LHCN-M2 (cell line): ENCODE measurements at places on chromosomes 16 and 17.
A peak's percentile ranks its signal among the peaks of the same experiment; 100 is the strongest.

DNA sequence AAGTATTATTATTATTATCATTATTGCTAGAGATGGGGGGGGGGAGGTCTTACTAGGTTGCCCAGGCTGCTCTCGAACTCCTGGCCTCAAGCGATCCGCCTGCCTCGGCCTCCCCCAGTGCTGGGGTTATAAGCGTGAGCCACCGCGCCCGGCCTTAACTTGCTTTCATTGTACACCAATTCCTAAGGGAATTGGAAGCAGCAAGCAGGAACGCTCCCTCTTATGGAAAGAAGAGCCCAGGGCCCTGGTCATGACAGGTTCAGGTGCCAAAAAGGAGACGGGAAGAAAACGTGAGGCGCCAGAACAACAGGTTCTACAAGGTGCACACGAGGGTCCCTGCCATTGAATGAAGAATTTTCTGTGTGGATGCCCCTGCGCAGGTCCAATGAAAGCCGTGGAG is 540 bp upstream of the RPL38 start:
- DNase-seq, result no peak

DNA sequence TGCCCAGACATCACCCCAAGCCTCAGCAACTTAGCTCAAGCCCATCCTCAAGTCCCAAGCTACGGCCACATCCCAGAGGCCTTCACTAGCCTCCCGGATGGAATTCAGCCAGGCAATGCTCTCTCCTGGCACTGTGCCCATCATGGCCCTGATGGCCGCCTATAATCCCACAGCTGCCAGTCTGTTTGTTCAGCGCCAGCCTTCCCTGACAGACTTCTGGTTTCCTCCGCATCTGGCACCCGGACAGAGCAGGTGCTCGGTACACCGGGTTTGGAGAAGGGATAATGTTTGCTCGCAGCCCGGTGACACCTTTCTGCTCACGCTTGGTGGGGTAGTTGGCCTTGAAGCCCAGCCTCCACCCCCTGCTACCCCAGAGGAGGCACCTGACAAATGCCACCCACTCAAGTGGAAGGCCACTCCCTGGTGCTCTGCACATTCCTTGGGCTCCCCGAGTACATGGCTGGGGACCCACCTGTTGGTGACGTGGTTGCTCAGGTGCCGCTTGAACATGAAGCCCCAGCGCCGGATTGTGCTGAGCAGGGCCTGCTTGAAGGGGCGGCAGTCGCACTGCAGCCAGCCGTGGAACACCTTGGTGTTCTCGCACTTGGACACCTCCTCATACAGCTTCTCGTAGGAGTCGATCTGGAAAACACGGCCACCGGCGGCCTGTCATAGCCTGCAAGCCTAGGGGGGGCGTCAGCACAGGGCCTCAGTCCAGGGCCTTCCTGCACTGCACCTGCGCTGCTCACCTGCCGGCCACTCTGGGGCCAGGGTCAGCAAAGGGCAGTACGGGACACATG is 47.1 kb downstream of the DNAH17 start:
- DNase-seq, result no peak

DNA sequence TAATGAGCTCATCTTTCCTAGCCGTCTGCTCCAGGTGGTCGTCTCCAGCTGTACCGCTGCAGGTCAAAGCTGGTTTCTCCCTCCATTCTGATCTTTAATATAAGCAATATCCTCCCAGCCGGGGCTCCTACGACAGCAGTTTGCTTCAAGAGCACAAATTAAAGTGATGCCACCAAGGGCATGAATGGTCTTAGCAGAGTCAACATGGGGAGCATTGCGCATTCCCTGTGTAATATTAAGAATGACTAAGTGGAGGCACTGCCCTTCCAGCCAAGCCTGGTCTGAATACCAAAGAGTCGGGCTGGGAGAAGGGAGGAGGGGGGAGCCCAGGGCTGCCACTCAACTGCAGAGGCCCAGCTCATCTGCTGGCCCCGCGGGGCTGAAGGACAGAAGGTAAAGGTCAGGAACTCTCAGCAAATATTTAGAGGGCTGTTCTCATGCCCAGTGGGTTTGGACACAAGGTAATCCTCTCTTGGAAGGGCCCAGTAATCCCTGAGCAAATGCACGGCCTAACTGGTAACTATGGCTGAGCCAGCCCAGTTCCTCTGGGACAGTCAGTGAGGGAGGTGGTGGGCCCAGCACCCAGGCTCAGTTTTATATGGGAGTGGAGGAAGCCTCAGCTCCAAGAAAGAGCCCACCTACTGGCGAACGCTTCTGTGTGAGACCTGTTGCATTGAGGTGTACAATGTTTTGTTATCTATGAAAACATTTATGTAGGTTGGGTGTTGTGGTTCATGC is 121.2 kb downstream of the IRX3 start:
- no peak for DNase-seq

GRCh38 chr17:66514227-66514806 is 211.9 kb downstream of the PRKCA start:
- DNase-seq, result peak; percentile 51

DNA sequence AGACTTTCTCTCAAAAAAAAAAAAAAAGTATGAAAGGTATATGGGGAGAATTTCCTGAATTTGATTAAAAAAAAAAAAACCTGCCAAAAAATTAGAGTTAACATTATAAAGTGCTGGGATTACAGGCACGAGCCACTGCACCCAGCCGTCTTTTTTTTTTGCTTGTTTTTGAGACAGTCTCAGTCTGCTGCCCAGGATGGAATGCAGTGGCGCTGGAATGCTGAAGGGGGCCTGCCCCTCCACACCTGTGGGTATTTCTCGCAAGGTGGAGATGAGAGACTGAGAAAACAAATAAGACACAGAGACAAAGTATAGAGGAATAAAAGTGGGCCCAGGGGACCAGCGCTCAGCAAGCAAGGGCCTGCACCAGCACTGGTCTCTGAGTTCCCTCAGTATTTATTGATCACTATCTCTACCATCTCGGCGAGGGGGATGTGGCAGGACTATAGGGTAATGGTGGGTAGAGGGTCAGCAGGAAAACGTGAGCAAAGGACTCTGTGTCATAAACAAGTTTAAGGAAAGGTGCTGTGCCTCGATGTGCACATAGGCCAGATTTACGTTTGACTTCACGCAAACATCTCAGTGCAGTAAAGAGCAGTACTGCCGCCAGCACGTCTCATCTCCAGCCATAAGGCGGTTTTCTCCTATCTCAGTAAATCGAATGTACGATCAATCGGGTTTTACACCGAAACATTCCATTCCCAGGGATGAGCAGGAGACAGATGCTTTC is 117.2 kb downstream of the GOSR1 start:
- DNase-seq, result no peak

GRCh38 chr17:56177361-56177760 is 24.1 kb downstream of the ANKFN1 start:
- DNase-seq, result no peak

- no peak for DNase-seq
Measured at GRCh38 chr16:10594312-10594950, 14.0 kb upstream of the EMP2 start.

DNA sequence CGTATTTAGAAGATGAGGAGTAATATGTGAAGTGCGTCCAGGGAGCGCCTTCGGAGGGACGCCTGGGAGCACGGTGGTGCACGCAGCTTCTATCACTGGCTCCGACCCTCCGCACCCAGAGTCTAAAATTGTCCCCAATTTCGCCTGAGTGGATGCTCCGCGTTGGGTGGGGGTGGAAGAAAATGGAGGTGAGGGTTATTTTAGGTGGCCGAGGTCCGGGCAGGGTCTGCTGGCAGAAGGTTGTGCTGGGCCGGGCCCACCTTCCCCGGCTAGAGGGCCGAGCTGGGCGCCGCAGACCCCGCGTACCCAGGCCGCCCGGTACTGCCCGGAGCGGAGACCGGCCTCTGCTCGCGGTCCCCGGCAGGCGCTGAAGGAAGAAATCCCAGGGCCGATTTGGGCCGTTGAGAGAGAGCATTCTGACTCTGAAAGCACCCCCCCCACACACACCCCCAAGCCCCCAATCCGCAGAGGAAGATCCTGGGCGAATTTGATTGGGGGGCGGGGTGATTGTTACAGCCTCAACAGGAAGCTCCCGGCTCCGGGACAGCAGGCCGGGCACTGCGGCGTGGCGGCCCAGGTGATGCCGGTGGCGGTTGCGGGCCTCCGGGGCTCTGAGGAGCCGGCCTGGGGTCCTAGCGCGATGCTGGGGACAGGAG is 3.0 kb downstream of the BAHCC1 start:
- DNase-seq, result no peak

DNA sequence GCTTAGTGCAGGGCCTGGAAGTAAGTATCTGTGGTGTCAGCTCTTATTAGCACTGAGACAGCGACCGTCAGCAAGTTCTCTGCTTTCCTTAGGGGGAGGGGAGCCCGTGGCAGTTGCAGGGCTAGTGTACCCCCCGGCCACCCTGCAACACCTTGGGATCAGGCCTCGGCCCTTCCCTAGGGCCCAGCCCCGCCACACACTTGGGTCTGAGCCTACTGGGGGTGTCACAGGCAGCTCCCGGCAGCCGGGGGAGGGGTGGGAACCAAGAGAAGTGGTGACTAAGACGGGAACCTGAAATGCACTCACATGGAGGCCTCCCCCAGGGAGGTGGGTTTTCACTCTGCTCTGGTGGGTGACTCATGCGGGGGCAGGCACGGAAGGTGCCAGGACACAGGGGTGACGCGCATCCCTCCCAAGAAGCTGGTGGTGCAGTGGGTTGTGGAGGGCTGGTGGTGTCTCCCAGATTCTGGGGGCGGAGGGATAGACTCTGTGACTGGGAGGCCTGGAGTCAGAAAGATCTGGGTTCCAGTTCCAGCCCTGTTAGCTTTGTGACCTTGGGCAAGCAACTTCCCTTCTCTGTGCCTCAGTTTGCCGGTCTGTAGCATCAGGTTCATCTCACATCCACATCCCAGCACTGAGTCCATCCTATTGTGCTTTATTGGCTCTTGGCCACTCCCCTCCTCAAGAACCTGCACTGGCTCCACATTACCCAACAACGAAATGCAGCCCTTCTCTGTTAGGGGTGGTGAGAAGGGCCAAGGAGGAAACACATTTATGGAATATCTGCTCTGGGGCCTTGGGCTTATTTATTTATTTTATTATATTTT is 44.5 kb downstream of the LAT start:
- DNase-seq, result peak; percentile 87

- DNase-seq, result no peak
Measured at GRCh38 chr16:26149364-26150190, 457.8 kb downstream of the HS3ST4 start.

GRCh38 chr16:2881783-2882649 is 999 bp upstream of the FLYWCH2 start:
- no peak for DNase-seq

- no peak for DNase-seq
Measured at GRCh38 chr17:73749928-73750605, 105.8 kb upstream of the SDK2 start.

- no peak for DNase-seq
Measured at GRCh38 chr17:81640011-81640410, 3.0 kb downstream of the TSPAN10 start.

DNA sequence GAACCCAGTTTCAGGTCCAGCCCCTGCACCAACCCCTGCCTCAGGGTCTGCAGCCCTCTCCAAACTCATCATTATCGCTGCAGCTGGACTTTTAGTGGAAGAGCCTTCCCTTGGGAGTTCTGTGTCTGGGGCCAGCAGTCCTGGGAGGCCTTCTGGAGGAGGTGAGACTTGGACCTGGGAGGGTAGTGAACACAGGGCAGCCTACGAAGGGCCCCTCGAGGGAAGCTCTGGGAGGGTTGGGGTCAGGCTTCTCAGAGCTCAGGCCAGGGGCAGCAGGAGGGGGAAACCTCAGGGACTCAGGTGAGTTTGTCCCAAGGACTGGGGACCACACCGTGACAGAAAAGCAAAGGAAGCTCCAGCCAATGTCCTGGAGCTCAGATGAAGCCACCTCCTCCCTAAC is 11.3 kb upstream of the SRRM2 start:
- DNase-seq, result no peak

- DNase-seq, result no peak
Measured at GRCh38 chr17:59439262-59439661, 107.8 kb downstream of the YPEL2 start.
